SK-N-SH (cell line): ENCODE measurements at places on chromosomes 5 and 9. TPM values are rescaled to one million over a fixed set of nuclear protein-coding genes. Genes with fewer than 3 reads are reported as not detected.

FOXD4 gene
- 0.34 and 0.38 TPM in 2 replicates for polyA plus RNA-seq

PHYHD1 gene
- 0.19 TPM in 1 of 2 replicates, not detected in the other for polyA plus RNA-seq

LRRC19 gene
- polyA plus RNA-seq = not detected in 2 replicates

TAF11L10 gene
- not detected in 2 replicates for polyA plus RNA-seq

PLCXD3 gene
- 0.15 and 0.34 TPM in 2 replicates for polyA plus RNA-seq

ZNF618 gene
- polyA plus RNA-seq = 5.0 and 6.2 TPM in 2 replicates

DNA sequence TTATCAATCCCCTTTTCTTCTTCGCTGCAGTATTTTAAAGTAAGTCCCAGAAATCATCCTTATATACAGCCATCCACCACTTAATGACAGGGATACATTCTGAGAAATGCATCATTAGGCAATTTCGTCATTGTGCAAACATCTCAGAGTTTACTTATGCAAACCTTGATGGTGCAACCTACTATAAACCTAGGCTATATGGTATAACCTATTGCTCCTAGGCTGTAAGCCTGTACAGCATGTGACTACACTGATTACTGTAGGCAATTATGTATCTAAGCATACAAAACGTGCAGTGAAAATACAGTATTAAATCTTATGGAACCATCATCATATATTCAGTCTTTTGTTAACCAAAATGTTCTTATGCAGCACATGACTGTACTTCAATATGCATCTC is 36.8 kb downstream of the SAXO1 start:
- H3K4me3 ChIP-seq = no peak overlapping the region
- no peaks in the 10 kb centered on the region for H3K27me3 ChIP-seq
- no peak overlapping the region for H3K27ac ChIP-seq
- no peaks in the 10 kb centered on the region for H3K4me1 ChIP-seq
- H3K36me3 ChIP-seq = no peaks in the 10 kb centered on the region

DNA sequence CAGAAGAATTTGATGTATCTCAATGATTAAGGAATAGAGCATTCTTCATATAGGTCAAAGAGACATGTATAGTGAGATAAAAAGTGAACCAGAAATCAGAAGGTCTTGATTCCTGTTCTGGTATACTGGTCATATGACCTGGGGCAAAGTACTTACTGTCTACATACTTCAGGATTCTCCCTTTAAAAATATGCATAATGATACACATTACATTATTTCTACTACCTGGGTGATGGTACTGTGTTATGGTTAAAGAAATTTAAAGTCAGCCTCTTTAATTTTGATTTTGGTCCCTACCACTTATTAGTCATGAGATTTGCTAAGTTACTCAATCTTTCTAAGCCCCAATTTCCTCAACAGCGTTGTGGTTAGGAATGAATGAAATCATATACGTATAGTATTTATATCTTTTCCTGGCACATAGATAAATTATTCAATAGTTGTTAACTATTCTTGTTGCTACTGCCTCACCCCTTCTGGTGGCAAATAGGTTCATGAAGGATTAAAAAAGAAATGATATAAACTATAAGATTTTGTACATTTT is 984.1 kb downstream of the TLE4 start:
- no peak for DNase-seq
- no peak overlapping the region for H3K27ac ChIP-seq
- H3K4me3 ChIP-seq = no peak overlapping the region
- H3K4me1 ChIP-seq = no peaks in the 10 kb centered on the region
- H3K36me3 ChIP-seq = no peaks in the 10 kb centered on the region
- H3K27me3 ChIP-seq = no peaks in the 10 kb centered on the region

- no peak overlapping the region for H3K4me3 ChIP-seq
- H3K27me3 ChIP-seq = no peaks in the 10 kb centered on the region
- H3K4me1 ChIP-seq = no peaks in the 10 kb centered on the region
- no peak for DNase-seq
Measured at GRCh38 chr9:121823451-121824169, 172.2 kb downstream of the DAB2IP start.

DNA sequence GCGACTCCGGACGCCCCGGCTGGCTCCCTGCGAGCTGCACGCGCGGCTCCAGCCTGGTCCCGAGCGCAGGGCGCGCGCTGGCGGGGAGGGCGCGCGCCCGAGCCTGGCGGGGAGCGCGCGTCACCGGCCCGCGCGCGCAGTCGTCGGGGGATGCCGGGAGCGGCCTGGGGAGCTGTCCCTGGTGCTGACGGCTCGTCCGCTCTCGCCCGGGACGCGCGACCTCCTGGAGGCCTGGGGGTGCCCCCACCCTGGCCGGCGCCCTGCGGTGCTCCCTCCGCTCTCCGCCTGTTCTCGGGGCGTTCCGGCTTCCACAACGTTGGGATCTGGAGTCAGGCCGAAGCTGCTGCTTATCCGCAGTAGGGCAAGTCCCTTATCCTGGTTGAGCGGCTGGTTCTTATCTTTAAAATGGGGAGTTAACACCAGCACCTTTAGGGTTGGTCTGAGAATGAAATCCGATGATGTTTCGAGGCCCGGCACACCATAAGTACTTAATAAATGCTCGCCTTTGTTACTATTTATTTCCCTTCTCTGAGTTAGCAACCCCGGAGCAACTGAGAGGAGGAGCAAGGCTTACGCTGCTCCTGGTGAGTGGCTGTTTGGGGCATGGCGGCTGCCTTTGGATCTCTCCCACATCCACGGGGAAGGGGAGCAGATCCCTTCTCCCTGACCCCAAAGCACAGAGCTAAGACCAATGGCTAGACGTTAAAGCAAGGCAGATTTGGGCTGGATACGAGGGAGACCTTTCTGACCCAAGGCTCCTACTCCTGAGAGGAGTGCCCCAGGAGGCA is at the start of gene FAM163B:
Gene FAM163B, minus strand, starts transcription at position 79 of the 788 bp plus-strand sequence. CDS start 29,166 bp downstream, outside the sequence.
- H3K27ac ChIP-seq = no peak within 1 kb of the TSS
- H3K36me3 ChIP-seq = no peaks in the 10 kb centered on the region
- H3K27me3 ChIP-seq = peaks cover 18% of the 10 kb centered on the region

DNA sequence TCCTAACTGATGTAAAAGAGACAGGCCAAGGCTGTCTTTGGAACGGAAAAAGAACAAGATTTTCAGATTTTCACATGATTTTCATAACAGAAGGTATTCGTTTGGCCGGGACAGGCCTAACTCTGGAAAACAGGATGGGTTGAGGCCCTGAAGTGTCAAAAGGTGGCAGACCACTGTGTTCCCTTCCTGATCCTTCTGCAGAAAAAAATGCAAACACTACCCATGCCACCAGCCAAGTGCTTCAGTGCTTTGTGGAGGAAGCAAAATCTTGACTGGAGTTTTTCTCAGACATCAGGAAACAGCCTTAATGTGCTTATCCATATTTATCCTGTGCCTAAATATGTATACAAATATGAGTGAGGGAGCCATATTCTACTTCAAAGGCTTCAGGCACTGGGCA is 113.5 kb upstream of the IL6ST start:
- no peaks in the 10 kb centered on the region for H3K4me1 ChIP-seq
- H3K27me3 ChIP-seq = no peaks in the 10 kb centered on the region
- H3K36me3 ChIP-seq = no peaks in the 10 kb centered on the region

DNA sequence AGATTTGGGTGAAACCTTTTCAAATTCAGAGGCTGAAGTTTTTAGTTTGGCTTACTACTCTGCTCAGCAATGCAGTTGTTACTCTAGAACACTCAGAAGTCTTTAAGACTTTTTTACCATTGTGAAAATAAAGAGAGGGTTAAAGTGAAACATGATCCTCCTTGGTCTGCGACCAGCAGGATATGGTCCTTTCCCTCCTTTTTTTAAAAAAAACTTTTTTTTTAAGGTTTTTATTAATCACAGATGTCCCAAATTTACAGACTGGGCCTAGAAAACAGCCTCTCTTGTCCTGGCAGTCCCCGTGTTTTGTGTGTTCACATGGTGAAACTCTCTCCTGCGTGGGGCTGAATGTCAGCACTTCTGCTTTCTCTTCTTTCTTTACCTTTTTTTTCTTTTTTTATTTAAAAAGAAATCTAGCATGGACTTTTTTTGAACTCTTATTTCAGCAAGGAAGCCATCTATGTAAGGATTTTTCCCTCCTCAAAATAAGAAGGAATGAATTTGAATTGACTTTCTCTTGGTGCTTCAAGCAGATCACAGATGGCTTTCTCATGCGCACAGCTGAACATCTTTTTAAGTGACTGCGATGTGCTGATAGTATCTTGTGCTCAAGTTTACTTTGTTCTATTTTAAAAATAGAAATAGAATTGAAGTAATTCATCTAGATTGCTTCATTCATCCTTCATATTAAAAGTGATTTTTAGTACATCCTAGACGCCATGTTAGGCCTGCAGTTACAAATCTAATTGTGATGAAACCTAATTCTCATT is 128.7 kb upstream of the OTULINL start:
- H3K4me1 ChIP-seq = peaks cover 79% of the 10 kb centered on the region
- no peaks in the 10 kb centered on the region for H3K27me3 ChIP-seq
- H3K27ac ChIP-seq = peak overlapping the region; percentile 100

GRCh38 chr9:37141015-37141414 is 20.6 kb downstream of the ZCCHC7 start:
- DNase-seq = no peak
- H3K4me1 ChIP-seq = no peaks in the 10 kb centered on the region; the same call in 1 of the 2 replicates
- no peaks in the 10 kb centered on the region for H3K27me3 ChIP-seq
- H3K4me3 ChIP-seq = no peak overlapping the region

GRCh38 chr5:1926471-1927341 is 44.0 kb upstream of the IRX4 start:
- H3K4me3 ChIP-seq = no peak overlapping the region
- no peak overlapping the region for H3K27ac ChIP-seq
- H3K27me3 ChIP-seq = peaks cover 53% of the 10 kb centered on the region

- DNase-seq = no peak
- H3K4me3 ChIP-seq = no peak overlapping the region
- no peaks in the 10 kb centered on the region for H3K27me3 ChIP-seq
- H3K36me3 ChIP-seq = no peaks in the 10 kb centered on the region
- H3K27ac ChIP-seq = no peak overlapping the region
Measured at GRCh38 chr9:99782962-99783718, 38.5 kb upstream of the NR4A3 start.

GRCh38 chr9:106862821-106863720 is at the start of gene ZNF462:
TSS of gene ZNF462 (plus strand) at chr9:106863166. CDS start at chr9:106923384, 60,218 bp downstream.
- DNase-seq = peak; percentile 59
- H3K4me1 ChIP-seq = no peaks in the 10 kb centered on the region; the same call in none of the 2 replicates
- peak within 1 kb of the TSS; percentile 91 for H3K4me3 ChIP-seq
- no peaks in the 10 kb centered on the region; the same call in 1 of the 2 replicates for H3K27me3 ChIP-seq

DNA sequence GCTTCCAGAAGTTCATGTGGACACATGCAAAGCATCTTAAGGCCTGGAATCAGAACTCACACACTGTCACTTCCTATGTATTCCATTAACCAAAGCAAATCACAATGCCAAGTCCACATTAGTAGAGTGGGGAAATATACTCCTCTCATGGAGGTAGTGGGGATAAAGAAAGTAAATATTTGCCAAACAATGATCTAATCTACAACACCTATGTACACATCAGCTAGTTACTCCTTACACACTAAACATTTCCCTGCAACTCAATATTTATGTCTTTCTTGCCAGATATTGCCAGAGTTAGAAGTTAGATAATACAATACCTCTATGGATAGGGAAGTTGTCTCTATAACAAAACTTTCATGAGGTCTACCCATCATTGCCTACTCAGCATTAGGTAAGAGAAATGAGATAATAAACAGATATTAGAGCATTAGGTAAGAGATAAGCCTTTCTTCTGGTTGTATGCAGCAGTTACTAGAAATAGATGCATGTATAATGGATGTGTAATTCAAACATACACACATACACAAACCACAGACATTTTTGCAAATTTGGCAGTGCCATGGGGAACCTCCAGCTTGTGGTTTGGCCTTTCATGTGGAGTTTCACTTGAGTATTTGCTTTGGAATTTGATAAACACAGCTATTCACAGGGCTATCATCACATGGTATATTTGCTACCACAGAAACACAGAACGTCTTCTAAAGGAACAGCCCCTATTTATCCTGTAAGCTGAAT is 196.5 kb downstream of the TLE1 start:
- H3K27me3 ChIP-seq = no peaks in the 10 kb centered on the region
- no peak overlapping the region for H3K27ac ChIP-seq
- H3K36me3 ChIP-seq = no peaks in the 10 kb centered on the region
- DNase-seq = no peak
- H3K4me1 ChIP-seq = no peaks in the 10 kb centered on the region
- H3K4me3 ChIP-seq = no peak overlapping the region

- H3K4me3 ChIP-seq = no peak within 1 kb of the TSS
- DNase-seq = peak; percentile 36
- H3K36me3 ChIP-seq = no peaks in the 10 kb centered on the region
- no peak within 1 kb of the TSS for H3K27ac ChIP-seq
Measured at GRCh38 chr5:140785905-140786686, at the start of gene PCDHA1. TSS of gene PCDHA1 (plus strand) at chr5:140786140.
